Neural crest cell (in vitro differentiated cells): ENCODE measurements at places on chromosomes 12 and 14.
A peak's percentile ranks its signal among the peaks of the same experiment; 100 is the strongest.

GRCh38 chr12:45743247-45743646 is 13.7 kb downstream of the ARID2 start:
- no peak for DNase-seq
- no peak overlapping the region for H3K27ac ChIP-seq
- no peaks in the 10 kb centered on the region for H3K4me1 ChIP-seq

GRCh38 chr12:55706568-55707218 is 1.0 kb downstream of the ITGA7 start:
- H3K27ac ChIP-seq = no peak overlapping the region
- H3K4me1 ChIP-seq = peaks cover 47% of the 10 kb centered on the region
- no peaks in the 10 kb centered on the region for H3K36me3 ChIP-seq
- peak overlapping the region; percentile 87 for H3K4me3 ChIP-seq
- no peak for DNase-seq
- peaks cover 49% of the 10 kb centered on the region for H3K27me3 ChIP-seq

DNA sequence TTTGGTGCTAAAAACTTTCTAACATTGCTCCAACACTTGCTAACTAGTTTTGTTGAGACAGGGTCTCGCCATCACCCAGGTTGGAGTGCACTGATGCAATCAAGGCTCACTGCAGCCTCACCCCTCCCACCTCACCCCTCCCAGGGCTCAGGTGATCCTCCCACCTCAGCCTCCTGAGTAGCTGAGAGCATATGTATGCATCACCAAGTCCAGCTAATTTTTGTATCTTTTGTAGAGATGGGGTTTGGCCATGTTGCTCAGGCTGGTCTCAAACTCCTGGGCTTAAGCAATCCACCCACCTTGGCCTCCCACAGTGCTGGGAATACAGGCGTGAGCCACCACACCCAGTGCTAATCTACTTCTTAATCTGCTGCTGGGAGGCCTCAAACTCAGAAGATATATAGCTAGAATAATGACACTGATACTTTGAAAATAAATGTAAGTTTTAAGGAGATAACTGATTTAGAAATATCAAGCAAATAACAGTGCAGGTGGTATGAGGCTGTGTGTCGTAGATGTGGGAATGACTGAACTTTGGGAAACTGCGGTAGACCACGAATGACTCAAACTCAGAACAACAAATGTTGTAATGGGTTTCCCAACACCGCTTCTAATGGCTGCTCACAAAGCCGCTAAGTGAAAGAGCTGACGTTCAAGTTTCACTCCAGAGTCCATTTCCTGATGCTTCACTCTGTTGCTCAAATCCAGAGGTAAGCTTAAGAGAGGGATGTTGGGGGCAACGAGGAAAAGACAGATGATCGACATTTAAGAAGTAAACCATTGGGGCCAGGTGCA is 10.0 kb downstream of the TMCC3 start:
- H3K4me1 ChIP-seq = peaks cover 12% of the 10 kb centered on the region
- DNase-seq = no peak
- no peaks in the 10 kb centered on the region for H3K36me3 ChIP-seq
- H3K4me3 ChIP-seq = no peak overlapping the region
- H3K27ac ChIP-seq = no peak overlapping the region

GRCh38 chr12:63882844-63883243 is 38.3 kb downstream of the SRGAP1 start:
- H3K27ac ChIP-seq = peak overlapping the region; percentile 27
- no peak overlapping the region for H3K4me3 ChIP-seq
- DNase-seq = peak; percentile 5
- peaks cover 25% of the 10 kb centered on the region for H3K4me1 ChIP-seq

GRCh38 chr14:80653956-80654355 is 287.6 kb downstream of the CEP128 start:
- no peak for DNase-seq
- peaks cover 13% of the 10 kb centered on the region for H3K36me3 ChIP-seq
- H3K4me3 ChIP-seq = no peak overlapping the region
- H3K4me1 ChIP-seq = peaks cover 15% of the 10 kb centered on the region
- no peaks in the 10 kb centered on the region for H3K27me3 ChIP-seq

GRCh38 chr14:101020834-101021370 is 117.4 kb upstream of the RTL1 start:
- DNase-seq = no peak
- H3K4me3 ChIP-seq = no peak overlapping the region
- peaks cover 2% of the 10 kb centered on the region for H3K36me3 ChIP-seq
- H3K4me1 ChIP-seq = no peaks in the 10 kb centered on the region
- H3K27me3 ChIP-seq = no peaks in the 10 kb centered on the region

GRCh38 chr12:13026286-13026685 is 17.9 kb upstream of the FAM234B start:
- no peak for DNase-seq
- H3K4me1 ChIP-seq = no peaks in the 10 kb centered on the region
- no peaks in the 10 kb centered on the region for H3K36me3 ChIP-seq
- no peaks in the 10 kb centered on the region for H3K27me3 ChIP-seq
- no peak overlapping the region for H3K4me3 ChIP-seq

DNA sequence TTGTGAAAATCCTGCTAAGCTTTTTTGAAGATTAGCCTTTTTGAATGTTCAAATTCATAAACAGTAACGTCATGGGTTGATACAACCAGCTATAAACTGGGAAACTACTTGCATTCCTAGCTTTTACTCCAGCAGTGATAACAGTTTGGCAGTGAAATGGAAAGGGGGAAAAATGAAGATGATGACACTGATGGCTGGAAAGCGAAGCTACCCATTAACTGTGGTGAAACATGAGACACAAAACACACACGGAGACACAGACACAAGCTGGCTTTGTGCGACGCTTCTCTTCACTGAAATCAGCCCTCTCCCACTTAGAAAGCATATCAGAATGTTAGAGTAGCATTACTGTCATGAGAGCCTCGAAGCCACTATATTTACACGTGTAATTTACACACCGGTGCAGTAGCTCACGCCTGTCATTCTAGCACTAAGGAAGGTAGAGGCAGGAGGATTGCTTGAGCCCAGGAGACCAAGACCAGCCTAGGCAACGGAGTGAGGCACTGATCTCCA is 15.7 kb downstream of the VPS37B start:
- no peak overlapping the region for H3K4me3 ChIP-seq
- H3K27ac ChIP-seq = peak overlapping the region; percentile 73
- H3K4me1 ChIP-seq = peaks cover 65% of the 10 kb centered on the region
- no peaks in the 10 kb centered on the region for H3K36me3 ChIP-seq
- no peak for DNase-seq
- no peaks in the 10 kb centered on the region for H3K27me3 ChIP-seq

- H3K27ac ChIP-seq = no peak overlapping the region
- H3K4me3 ChIP-seq = no peak overlapping the region
- DNase-seq = peak; percentile 72
- no peaks in the 10 kb centered on the region for H3K4me1 ChIP-seq
Observed at GRCh38 chr12:11581179-11581755, 68.2 kb upstream of the ETV6 start.

DNA sequence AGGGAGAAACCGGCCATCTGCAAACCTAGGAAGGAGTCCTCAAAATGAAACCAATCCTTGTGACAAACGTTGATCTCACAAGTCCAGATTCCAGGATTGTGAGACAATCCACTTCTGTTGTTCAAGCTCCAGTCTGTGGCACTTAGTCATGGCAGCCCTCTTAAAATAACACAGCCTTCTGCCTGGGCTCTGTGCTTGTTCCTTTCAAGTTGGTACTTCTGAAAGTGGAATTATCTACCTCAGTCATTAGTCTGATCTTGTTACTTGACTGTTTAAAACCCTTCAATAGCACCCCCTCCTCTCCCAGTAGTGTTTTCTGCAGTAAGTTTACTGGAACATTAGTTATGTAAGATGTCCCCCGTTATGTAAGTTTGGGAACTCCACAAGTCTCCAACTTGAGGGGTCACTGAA is 111.0 kb upstream of the HIF1A start:
- no peaks in the 10 kb centered on the region for H3K4me1 ChIP-seq
- H3K27ac ChIP-seq = no peak overlapping the region
- H3K36me3 ChIP-seq = no peaks in the 10 kb centered on the region
- H3K4me3 ChIP-seq = no peak overlapping the region

- H3K4me1 ChIP-seq = peaks cover 4% of the 10 kb centered on the region
- no peak overlapping the region for H3K4me3 ChIP-seq
- peak overlapping the region; percentile 74 for H3K27ac ChIP-seq
Observed at GRCh38 chr14:72270147-72270727, 338.0 kb downstream of the RGS6 start.

- no peak overlapping the region for H3K4me3 ChIP-seq
- no peaks in the 10 kb centered on the region for H3K4me1 ChIP-seq
- no peak overlapping the region for H3K27ac ChIP-seq
Observed at GRCh38 chr14:43413084-43413483, 1094.0 kb downstream of the FSCB start.

DNA sequence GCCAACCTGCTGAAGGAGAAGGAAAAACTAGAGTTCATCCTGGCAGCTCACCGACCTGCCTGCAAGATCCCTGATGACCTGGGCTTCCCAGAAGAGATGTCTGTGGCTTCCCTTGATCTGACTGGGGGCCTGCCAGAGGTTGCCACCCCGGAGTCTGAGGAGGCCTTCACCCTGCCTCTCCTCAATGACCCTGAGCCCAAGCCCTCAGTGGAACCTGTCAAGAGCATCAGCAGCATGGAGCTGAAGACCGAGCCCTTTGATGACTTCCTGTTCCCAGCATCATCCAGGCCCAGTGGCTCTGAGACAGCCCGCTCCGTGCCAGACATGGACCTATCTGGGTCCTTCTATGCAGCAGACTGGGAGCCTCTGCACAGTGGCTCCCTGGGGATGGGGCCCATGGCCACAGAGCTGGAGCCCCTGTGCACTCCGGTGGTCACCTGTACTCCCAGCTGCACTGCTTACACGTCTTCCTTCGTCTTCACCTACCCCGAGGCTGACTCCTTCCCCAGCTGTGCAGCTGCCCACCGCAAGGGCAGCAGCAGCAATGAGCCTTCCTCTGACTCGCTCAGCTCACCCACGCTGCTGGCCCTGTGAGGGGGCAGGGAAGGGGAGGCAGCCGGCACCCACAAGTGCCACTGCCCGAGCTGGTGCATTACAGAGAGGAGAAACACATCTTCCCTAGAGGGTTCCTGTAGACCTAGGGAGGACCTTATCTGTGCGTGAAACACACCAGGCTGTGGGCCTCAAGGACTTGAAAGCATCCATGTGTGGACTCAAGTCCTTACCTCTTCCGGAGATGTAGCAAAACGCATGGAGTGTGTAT is 2.4 kb downstream of the FOS start:
- H3K27me3 ChIP-seq = peaks cover 32% of the 10 kb centered on the region
- H3K4me3 ChIP-seq = peak overlapping the region; percentile 83
- peaks cover 42% of the 10 kb centered on the region for H3K4me1 ChIP-seq
- peak overlapping the region; percentile 62 for H3K27ac ChIP-seq

DNA sequence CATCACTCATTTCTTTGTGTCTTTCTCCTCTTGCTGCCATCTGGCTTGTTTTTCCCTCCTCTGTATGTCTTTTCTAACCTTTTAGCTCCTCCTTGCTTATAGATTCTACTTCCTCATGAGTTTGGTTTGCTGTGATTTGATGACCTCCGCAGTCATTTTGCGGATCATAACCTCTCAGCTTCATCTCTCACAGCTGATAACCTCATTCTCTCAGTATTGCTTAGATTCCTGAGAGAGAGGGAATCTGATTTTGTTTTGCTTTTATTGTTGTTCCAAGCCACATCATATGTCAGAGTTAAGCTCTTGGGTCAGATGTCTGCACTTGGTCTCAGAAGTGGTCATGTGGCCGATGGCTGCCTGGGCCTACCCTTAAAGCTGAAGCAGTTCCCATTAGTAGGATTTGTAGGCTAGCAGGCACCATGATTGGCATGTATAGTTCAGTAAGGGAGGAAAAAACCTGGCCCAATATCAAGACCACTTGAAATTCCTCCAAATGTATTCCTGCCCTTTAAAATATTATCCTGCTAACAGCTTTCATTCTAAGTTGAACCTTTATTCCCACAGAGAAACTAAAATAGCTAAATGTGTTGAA is 13.5 kb downstream of the ZNF664 start:
- no peak for DNase-seq
- peaks cover 45% of the 10 kb centered on the region for H3K4me1 ChIP-seq
- no peaks in the 10 kb centered on the region for H3K27me3 ChIP-seq
- H3K4me3 ChIP-seq = no peak overlapping the region

- peaks cover 5% of the 10 kb centered on the region for H3K36me3 ChIP-seq
- peak overlapping the region; percentile 70 for H3K27ac ChIP-seq
- H3K4me3 ChIP-seq = no peak overlapping the region
Observed at GRCh38 chr14:64734990-64735389, 30.8 kb downstream of the PLEKHG3 start.

- H3K27me3 ChIP-seq = peaks cover 3% of the 10 kb centered on the region
- no peak overlapping the region for H3K4me3 ChIP-seq
- H3K4me1 ChIP-seq = no peaks in the 10 kb centered on the region
Observed at GRCh38 chr14:53900499-53900898, 56.1 kb downstream of the BMP4 start.

DNA sequence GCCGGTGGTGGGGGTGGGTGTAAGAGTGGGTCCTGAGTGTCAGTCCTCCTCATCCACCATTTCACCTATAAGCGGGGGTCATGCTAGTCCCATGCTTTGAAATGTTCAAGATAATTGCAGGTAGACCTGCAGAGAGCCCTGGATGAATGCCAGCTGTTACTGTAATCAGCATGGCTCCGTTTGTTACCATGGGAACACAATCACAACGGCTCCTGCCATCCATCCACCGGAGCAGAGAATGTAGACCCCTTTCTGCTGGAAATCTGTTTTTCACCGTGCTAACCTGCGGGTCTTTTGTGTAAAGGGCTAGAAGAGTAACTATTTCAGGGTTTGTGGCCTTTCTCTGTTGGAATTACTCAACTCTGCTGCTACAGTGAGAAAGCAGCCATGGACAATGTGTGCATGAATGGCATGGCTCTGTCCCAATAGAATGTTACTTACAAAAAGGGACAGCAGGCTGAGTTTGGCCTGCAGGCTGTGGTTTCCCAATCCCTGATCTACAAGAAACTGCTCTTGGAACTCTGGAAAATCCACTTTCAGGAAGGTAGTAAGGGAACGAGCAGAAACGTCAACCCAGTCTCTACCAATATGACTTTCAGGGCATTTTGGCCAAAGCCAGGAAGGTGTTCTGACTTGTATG is 36.1 kb downstream of the KCTD10 start:
- H3K4me1 ChIP-seq = peaks cover 5% of the 10 kb centered on the region
- H3K4me3 ChIP-seq = no peak overlapping the region
- no peaks in the 10 kb centered on the region for H3K27me3 ChIP-seq
- DNase-seq = no peak
- no peak overlapping the region for H3K27ac ChIP-seq
